ENCODE measurements at places on chromosomes 3 and 15.
A peak's percentile ranks its signal among the peaks of the same experiment; 100 is the strongest.

GRCh38 chr15:99014803-99015697 lies 7.5 kb upstream of the PGPEP1L start:
- peak; percentile 48 for DNase-seq

DNA sequence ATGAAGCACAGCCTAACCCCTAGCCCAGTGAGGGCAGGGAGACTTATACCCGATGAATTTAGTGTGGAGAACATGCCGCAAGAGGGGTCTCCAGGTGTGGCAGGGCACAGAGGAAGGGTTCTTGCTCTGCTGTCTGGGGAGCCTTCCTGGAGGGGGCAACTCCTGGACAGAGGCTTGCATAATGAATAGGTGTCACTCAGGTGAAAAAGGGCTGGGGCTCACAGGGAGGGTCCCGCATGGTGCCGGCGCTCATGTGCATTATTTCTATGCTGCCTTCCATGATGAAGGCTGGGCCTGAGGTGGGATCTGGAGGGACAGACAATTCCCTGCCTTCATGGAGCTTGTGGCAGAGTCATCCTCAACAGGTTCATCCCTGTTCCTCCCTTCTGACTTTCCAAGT lies 51.5 kb downstream of the ITGA11 start:
- DNase-seq: no peak

GRCh38 chr3:196440696-196441095 lies 8.5 kb upstream of the UBXN7 start:
- no peak for DNase-seq

DNA sequence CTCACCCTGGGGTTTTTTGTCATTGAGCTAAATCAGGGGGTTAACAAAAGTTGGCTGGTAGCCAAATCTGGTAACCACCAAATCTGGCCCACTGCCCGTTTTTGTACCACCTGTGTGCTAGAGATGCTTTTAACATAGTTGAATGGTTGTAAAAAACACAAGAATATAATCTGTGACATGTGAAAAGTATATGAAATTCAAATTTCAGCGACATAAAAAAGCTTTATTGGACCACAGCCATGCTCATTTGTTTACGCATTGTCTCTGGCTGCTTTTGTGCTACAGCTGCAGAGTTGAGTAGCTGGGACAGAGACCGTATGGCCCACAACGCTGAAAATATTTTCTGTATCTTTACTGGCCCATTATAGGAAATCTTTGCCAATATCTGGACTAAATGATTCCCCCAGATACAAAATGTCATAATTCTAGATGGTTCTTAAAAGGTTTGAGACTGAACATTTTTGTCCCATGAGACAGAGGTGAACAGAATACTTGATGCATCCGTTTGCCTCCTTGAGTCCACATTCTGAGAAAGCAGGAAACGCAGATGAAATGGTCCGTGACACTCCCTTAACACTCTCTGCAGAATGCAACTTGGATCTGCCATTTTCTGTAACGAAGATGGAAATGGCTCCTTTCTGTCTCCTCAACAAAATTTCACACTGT lies 120.9 kb upstream of the PDZRN3 start:
- no peak for DNase-seq

- no peak for DNase-seq
Observed at GRCh38 chr3:88058306-88058580, 562 bp downstream of the CGGBP1 start.

DNA sequence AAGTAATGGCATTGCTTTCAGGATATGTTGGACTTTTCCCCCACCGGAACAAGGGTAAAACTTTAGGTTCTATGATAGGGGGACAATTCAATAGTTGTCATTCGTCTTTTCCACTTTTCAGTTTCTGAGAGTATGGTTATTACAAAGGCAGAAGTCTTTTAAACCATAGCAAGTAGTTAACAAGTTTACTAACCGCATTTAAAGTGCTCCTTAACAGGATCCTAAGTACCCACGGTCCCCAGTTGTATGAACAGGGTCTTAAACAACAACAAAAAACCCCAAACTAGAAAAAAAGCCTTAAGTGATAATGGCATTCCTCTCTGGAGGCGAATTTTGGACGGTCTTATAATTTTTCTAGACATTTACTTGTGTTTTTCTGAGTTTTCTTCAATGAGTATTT lies 831 bp downstream of the IFT57 start:
- DNase-seq: no peak

- no peak for DNase-seq
Observed at GRCh38 chr3:132354916-132355702, 37.9 kb downstream of the ACP3 start.

DNA sequence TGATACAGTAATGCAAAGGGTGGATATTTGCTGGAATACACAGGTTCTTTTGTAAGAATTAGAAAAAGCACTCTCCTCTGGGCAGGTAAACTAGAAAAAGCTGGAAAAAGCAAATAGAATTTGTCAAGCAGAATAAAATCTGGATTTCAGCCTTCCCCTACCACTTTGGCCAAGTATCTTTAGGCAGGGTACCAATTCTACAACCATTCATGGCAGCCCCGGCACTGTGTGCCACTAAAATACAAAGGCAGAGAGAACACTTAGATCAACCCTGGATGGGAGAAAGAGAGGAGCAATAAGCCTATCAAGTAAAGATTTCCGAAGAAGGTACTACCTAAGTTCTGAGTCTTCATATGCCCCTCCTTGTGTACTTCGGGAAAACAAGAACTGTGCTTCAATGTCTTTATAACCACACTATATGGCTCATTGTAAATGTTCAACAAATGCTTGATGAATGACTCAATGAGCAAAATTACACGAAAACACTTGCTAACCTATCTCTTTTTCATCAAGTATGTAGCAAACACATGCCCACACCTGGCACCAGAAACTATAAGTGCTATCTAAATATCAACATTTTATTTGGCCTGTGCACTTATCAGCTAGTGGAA lies 20.8 kb downstream of the STAG1 start:
- DNase-seq: no peak
